ENCODE measurements at places on chromosomes 4 and X. TPM values are rescaled to one million over a fixed set of nuclear protein-coding genes. Genes with fewer than 3 reads are reported as not detected.

Gene REPS2
- 0.53 TPM for total RNA-seq

Gene CFAP47
- not detected for total RNA-seq

Gene CXCL10
- not detected for total RNA-seq

DNA sequence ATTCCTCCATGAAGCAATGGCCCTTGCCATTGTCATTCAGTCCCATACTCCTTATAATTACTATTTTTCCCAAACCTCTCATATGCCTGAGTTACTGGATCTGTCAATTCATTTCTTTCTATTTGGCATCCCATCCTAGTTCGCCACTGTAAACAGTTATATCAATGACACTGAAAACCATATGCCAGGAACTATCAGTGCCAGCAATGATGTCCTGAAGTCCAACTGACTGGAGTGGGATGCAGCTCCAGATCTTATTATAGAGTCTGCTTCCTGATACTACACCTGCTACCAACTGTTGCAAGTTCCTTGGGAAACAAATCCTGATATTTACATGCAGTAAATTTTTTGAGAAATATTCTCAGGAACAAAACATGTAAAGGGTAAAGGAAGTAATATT is 27.0 kb upstream of the BANK1 start:
- no peak overlapping the region for H3K27ac ChIP-seq
- no peaks in the 10 kb centered on the region for H3K4me1 ChIP-seq
- no peaks in the 10 kb centered on the region for H3K27me3 ChIP-seq
- DNase-seq = no peak

- no peaks in the 10 kb centered on the region for H3K36me3 ChIP-seq
- H3K4me3 ChIP-seq = no peak overlapping the region
- no peaks in the 10 kb centered on the region for H3K4me1 ChIP-seq
- no peak for DNase-seq
- H3K27me3 ChIP-seq = no peaks in the 10 kb centered on the region
Observed at GRCh38 chr4:8637456-8637984, 45.0 kb downstream of the CPZ start.

DNA sequence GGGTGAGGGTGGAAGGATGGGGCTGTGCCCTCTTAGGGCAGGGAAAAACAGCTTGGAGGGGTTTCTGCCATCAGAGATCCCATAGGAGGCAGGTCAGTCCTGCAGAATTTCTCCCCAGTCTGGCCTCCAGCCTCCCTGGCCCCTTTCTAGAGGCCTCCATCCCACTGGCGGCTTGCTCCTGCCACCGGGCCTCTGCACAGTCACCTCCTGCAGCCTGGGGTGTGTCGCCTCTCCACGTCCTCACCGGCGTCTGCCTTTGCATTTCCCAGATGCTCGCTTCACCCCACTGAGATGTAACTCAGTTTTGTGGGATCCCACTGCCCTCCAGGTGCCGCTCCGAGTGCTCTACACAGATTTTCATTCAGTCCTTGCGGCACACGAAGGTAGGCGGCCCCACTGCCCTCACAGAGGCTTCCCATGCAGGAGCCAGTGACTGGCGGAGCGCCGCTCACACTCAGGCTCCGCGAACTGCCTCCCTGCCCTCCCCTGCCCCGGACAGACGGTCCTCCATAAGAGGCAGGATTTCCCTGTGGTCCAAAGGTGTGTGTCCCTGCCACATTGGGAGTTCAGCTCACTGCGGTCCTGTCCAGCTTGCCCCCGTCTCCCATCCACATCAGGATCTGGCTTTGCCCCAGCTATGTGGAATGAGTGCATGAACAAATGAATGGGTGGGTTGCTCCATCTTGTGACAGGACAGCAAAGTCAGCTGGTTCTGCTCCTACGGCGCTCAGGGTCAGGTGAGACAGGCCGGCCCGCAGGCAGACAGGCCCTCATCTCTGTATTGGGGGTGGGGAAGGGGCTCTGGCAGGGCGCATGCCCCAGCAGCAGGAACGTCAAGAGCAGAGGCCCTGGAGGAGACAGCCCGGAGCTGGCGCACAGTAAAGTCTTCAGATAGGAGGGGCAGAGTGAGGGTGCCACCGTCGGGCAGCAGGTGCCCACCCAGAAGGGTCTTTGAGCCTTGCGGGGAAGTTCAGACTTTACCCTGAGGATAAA is 2.7 kb upstream of the TMEM271 start:
- no peaks in the 10 kb centered on the region for H3K36me3 ChIP-seq
- no peak overlapping the region for H3K4me3 ChIP-seq
- DNase-seq = no peak
- no peak overlapping the region for H3K27ac ChIP-seq
- peaks cover 14% of the 10 kb centered on the region for H3K4me1 ChIP-seq

GRCh38 chr4:127856813-127857447 is 23.8 kb upstream of the PLK4 start:
- no peaks in the 10 kb centered on the region for H3K27me3 ChIP-seq
- no peak overlapping the region for H3K27ac ChIP-seq
- no peak overlapping the region for H3K4me3 ChIP-seq
- DNase-seq = no peak
- H3K4me1 ChIP-seq = no peaks in the 10 kb centered on the region

- H3K4me1 ChIP-seq = no peaks in the 10 kb centered on the region
- DNase-seq = no peak
- no peaks in the 10 kb centered on the region for H3K27me3 ChIP-seq
- H3K4me3 ChIP-seq = no peak overlapping the region
Observed at GRCh38 chrX:87516717-87517121, 883 bp upstream of the KLHL4 start.

GRCh38 chr4:61428950-61429349 is 228.8 kb downstream of the ADGRL3 start:
- no peak for DNase-seq
- H3K27ac ChIP-seq = no peak overlapping the region
- no peak overlapping the region for H3K4me3 ChIP-seq
- no peaks in the 10 kb centered on the region for H3K27me3 ChIP-seq
- no peaks in the 10 kb centered on the region for H3K36me3 ChIP-seq

- peak overlapping the region; percentile 90 for H3K4me3 ChIP-seq
- H3K4me1 ChIP-seq = peaks cover 23% of the 10 kb centered on the region
- peak overlapping the region; percentile 59 for H3K27ac ChIP-seq
- no peaks in the 10 kb centered on the region for H3K36me3 ChIP-seq
- H3K27me3 ChIP-seq = no peaks in the 10 kb centered on the region
- DNase-seq = peak; percentile 43
Observed at GRCh38 chr4:98996056-98996764, 689 bp downstream of the METAP1 start.

DNA sequence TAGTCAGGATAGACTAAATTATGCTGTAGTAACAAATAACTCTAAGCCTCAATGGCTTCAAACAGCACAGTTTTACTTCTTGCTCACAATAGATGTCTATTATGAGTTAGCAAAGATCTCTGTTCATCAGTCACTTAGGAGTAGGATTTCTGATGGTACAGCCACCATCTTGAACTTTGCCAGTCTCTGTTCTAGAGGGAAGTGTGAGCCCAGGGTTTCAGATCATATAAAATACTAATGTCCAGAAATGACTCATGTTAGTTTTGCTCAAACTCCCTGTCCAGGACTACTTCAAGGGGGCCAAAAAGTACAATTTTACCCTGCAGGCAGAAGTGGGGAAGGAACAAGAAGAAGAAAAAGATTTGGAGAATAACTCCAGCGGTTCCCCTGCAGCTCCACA is 77.1 kb upstream of the LSM6 start:
- H3K27ac ChIP-seq = no peak overlapping the region
- no peaks in the 10 kb centered on the region for H3K36me3 ChIP-seq
- DNase-seq = no peak
- peaks cover 5% of the 10 kb centered on the region for H3K27me3 ChIP-seq
- H3K4me3 ChIP-seq = no peak overlapping the region
- H3K4me1 ChIP-seq = no peaks in the 10 kb centered on the region
